NCI-H187 treated with DMSO at 0.1 percent for 48 hours (cell line): ENCODE measurements at places on chromosomes 11 and 22.

DNA sequence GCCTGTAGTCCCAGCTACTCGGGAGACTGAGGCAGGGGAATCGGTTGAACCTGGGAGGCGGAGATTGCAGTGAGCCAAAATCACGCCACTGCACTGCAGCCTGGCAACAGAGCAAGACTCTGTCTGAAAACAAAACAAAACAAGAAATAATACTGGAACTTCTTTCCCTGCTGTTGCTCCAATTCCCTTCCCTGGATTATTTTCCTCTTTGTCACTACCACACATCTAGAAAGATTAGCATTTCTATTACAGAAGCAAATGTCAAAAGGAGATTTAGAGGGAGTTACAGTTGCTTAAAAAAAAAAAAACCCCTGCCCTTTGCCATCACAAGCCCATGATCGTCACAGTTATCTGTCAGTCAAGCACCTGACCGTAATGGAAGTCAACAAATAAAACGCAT is 17.7 kb upstream of the SCGB1D1 start:
- no peak for DNase-seq

DNA sequence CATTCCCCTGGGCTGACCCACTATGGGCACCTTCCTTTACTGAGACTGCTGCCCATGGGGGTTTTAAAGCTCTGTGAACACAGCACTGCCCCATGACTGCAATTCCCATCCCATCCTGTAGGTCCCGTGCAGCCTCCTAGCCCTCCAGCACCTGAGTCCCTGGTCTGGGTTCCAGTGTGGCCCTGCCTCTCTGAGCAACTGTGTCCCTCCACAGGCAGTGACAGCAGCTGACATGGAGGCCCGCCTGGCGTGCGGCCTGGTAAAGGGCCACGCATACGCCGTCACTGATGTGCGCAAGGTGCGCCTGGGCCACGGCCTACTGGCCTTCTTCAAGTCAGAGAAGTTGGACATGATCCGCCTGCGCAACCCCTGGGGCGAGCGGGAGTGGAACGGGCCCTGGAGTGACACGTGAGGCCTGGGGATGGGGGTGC is 12.6 kb downstream of the OMP start:
- DNase-seq: no peak

DNA sequence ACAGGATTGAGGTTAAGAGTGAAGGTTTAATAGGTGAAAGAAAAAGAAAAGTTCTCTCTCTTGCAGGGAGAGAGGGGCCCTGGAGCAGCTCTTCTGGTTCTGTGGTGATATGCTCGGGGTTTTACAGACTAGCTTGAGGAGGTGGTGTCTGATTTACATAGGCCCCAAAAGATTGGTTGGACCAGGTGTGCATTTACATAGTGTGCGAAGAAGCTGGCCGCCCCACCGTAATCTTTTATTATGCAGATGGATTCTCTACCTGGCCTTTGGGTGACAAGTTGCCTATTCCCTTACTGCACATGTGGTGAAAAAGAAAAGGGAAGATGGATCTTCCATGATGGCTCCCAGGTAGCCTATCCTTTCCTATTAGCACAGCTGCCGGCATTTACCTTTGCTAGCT is 219.9 kb upstream of the GRIA4 start:
- DNase-seq: no peak

GRCh38 chr11:130732476-130732875 is 183.8 kb downstream of the SNX19 start:
- no peak for DNase-seq

DNA sequence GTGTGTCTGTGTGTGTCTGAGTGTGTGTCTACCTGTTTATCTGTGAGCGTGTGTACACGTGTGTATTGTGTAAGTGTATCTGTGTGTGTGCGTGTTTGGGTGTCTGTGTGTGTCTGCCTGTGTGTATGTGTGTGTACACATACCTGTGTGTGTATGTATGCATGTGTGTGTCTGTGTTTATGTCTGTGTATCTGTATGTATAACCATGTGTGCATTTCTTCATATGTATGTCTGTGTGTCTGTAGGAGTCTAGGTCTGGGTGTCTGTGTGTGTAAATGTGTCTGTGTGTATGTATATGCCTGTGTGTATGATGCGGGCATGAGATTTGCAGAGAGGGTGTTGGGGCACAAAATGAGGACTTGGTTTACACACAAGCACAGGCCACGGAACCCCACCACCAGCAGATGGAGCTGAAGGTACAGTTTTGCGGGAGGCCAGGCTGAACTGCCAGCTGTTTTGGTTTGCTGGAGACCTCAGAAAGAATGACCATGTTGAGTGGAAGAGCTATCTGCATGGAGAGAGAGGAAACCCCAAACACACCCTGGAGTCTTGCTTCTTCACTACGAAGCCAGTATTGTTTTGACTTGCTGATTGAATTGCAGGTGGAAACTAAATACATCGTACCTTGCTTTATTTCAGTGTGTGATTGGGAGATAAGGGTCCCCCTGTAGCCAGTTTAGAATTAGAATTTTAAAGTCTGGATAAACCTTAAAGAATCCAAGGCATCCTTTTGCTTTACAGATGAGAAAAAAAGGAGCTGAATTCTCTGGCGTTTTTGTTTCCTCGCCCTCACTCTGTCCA is 497.2 kb downstream of the NTM start:
- DNase-seq: peak; percentile 17

GRCh38 chr11:85914425-85914824 is 59.2 kb downstream of the CCDC83 start:
- DNase-seq: no peak

GRCh38 chr11:64437426-64437825 is 78.5 kb downstream of the RPS6KA4 start:
- no peak for DNase-seq
